Activated CD4-positive, alpha-beta T cell treated with anti-CD3 and anti-CD28 coated beads, Interleukin-2, amount 10 ng/mL, durations not matched to agents 24 days and 14 days (primary cell): ENCODE measurements at places on chromosomes 3 and 15.

- no peak for DNase-seq
These were observed 2.5 kb upstream of the ETFA start for GRCh38 chr15:76313731-76314130.

- peak; percentile 94 for DNase-seq
These were observed 54.3 kb downstream of the OXNAD1 start for GRCh38 chr3:16319307-16319706.

GRCh38 chr15:36579792-36580431 is 486 bp downstream of the CDIN1 start:
- no peak for DNase-seq

DNA sequence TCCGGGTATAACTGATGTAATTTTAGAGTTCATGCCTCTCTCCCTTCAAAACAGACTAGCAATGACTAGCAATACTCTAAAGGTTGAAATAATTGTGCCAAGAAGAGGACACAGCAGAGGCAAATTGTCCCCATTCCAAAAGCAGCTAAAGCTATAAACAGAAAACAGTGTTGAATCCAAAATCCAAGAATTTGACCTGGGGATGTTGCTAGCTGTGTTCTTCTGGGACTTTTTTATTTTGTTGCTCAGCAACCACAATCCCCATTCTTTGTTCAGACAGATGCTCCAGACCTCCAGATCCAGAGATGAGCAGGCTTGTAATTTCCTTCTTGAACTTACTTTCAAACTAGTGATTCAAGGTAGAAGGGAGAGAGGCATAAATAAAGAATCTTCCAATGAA is 191.5 kb downstream of the FOXB1 start:
- no peak for DNase-seq

- no peak for DNase-seq
These were observed 2.5 kb downstream of the RSL24D1 start for GRCh38 chr15:55194256-55194655.

DNA sequence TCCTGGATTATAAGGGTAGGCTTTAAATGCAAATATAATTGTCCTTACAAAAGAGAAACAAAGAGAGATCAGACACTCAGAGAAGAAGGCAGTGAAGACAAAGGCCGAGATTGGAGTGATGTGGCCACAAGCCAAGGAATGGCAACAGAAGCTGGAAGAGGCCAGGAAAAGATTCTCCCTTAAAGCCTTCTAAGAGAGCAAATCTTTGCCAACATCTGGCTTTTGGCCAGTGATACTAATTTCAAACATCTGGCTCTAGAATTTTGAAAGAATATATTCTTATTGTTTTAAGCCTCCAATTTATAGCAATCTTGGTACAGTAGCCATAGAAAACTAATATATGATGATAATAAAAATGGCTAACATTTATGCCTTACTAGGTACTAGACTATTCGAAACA is 615.8 kb upstream of the ZNF385D start:
- no peak for DNase-seq

GRCh38 chr15:95324656-95325055 is 1005.8 kb upstream of the NR2F2 start:
- DNase-seq, result no peak

DNA sequence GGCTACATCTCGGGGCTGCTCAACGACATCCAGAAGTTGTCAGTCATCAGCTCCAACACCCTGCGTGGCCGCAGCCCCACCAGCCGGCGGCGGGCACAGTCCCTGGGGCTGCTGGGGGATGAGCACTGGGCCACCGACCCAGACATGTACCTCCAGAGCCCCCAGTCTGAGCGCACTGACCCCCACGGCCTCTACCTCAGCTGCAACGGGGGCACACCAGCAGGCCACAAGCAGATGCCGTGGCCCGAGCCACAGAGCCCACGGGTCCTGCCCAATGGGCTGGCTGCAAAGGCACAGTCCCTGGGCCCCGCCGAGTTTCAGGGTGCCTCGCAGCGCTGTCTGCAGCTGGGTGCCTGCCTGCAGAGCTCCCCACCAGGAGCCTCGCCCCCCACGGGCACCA is 17.0 kb downstream of the ANKRD63 start:
- no peak for DNase-seq

GRCh38 chr3:168709073-168709472 is 613.3 kb upstream of the GOLIM4 start:
- DNase-seq, result no peak

- no peak for DNase-seq
These were observed 668.8 kb upstream of the ADAMTS9 start for GRCh38 chr3:65356331-65357248.

GRCh38 chr3:114709102-114709501 is 415.3 kb downstream of the TIGIT start:
- no peak for DNase-seq

DNA sequence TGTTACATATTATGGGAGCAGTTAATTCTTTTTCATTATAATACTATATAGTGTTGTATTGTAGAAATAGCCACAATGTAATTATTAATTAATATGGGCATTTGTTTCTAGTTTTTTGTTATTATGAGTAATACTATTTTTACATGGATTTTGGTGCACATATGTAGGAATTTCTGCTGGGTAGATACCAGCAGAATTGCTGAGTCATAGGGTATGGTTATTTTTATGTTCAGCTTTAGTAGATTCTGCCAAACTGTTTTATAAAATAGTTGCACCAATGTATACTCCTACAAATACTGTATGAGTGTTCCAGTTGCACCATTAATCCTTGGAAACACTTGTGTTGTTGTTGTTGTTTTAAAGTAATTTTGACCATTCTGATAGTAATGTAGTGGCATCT is 91.5 kb downstream of the SH3GL3 start:
- no peak for DNase-seq

- DNase-seq, result no peak
These were observed 64.2 kb upstream of the PYGO1 start for GRCh38 chr15:55652359-55652758.

GRCh38 chr15:101250873-101251829 is 697 bp downstream of the CHSY1 start:
- DNase-seq, result peak; percentile 78

GRCh38 chr3:194344012-194344411 is 7.1 kb downstream of the CPN2 start:
- DNase-seq, result peak; percentile 91

DNA sequence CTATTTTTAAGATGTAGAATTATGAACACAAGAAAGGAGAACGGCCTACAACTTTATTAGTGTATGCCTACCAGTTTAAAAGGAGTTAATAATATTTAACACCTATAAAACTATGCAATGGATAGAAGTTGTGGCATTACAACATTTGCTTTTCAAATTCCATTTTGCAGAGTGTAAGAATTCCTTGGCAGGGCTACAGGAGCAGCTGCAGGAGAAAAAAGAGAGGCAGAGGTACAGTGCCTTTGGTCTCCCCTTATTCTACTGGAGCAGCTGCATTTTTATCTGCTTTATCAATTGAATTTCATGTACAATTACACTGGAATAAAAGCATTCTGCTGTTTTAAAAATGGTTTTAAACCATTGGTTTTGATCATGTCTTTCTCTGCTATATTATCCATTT is 145.7 kb upstream of the KCNH8 start:
- no peak for DNase-seq

GRCh38 chr3:62968128-62968527 is 92.9 kb upstream of the CADPS start:
- DNase-seq, result no peak

DNA sequence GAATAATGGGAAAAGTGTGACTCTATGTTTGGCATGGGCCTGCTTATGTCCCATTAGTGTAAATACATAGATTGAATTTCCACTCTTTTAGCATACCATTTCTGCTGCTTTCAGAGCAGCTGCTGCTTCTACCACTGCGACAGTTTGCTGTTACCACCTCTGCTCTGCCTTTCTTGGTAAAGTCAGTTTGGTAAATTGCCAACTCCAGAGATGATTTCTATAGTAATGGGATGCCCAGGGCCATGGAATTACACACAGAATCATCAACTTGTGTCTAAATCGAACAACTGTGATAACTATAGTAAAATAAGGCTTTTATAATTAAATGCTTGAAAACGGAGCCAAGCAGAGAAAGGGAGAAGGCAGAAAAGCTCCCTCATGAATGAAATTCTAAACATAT is 168.4 kb upstream of the VEPH1 start:
- no peak for DNase-seq

- DNase-seq, result no peak
These were observed 394.1 kb downstream of the SOX2 start for GRCh38 chr3:182105875-182106274.

DNA sequence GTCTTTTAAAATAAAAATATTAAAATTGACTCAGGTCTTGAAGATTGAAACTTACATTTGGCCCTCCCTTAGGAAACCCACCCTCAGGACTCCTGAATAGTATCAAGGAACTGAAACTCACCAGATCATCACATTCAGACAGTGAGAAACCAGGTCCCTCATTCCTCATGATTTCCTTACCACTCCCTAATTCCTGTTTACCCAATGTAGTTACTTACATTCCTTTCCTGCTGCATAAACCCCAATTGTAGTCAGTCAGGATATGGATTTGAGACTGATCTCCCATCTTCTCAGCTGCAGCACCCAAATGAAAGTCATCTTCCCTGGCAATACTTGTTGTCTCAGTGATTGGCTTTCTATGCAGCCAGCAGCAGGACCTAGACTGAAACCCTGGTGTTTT is 8.6 kb downstream of the ATP13A4 start:
- no peak for DNase-seq

- no peak for DNase-seq
These were observed 62.3 kb upstream of the CPOX start for GRCh38 chr3:98655666-98656065.

GRCh38 chr3:7518456-7518855 is 657.5 kb downstream of the GRM7 start:
- no peak for DNase-seq

DNA sequence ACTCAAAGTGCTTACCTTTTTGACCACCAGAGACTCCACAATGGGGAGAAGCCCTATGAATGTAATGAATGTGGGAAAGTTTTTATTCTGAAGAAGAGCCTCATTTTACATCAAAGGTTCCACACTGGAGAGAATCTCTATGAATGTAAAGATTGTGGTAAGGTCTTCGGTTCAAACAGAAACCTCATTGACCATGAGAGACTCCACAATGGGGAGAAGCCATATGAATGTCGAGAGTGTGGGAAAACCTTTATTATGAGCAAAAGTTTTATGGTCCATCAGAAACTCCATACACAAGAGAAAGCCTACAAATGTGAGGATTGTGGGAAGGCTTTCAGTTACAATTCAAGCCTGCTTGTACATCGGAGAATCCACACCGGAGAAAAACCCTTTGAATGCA is 5.5 kb upstream of the ZNF35 start:
- DNase-seq, result no peak

GRCh38 chr3:127208483-127209100 is 15.7 kb downstream of the PRR23E start:
- DNase-seq, result peak; percentile 38

- no peak for DNase-seq
These were observed 4.3 kb upstream of the ALPK3 start for GRCh38 chr15:84812842-84813241.

DNA sequence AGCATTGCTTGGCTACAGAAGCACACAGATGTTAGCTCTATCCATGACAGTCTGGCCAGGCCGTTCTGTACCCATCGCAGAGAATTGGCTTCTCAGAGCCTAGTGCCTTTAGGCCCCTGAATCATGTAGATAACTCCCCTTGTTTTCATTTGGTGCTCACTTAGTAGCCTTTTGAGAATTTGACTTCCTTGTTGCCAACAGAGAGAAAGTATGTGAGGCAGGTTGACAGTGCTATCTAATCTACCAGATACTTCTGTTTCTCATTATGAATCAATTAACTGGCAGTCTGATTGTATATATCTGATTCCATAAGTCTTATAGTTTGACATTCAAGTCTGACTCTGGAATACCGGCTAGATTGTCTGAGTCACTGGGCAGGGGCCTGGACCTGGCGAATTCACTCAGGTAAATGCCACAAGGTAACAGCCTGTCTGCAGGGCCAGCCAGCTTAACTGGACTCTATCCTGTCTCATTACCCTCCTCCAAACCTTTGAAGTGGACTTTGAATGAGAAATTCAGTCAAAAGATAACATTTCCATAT is 160.2 kb downstream of the GHSR start:
- DNase-seq, result no peak

DNA sequence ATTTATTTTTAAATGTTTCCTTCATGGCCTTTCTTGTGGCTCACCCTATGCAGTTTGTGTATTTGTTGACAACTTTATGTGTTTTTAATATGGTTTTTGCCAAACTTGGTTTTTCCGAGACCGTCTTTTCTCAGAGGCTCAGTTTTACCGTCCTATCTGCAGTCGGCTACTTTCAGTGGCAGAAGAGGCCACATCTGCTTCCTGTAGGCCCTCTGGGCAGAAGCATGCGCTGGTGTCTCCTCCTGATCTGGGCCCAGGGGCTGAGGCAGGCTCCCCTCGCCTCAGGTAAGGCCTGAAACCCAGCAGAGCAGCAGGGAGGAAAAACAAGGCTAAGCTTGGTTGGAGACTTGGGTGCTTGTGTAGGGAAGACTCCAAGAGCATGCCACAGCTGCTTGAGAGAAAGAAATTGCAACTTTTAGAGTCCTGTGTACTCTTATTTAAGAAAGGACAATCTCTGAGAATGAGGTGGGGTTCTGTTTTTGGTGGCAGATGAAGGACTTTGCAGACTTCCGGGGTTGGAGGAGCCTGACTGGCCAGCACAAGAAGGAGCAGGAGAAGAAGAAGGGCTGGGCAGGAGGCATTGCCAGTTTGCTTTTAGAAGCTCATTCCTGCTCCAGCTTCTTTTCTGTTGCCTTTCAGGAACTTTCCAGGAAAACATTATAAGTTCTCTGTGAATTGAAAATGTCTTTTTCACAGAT is at the start of gene TIGIT:
Gene TIGIT, plus strand, starts transcription at position 191 of the 698 bp plus-strand sequence. Its CDS starts 34 bp downstream, at position 225.
- peak; percentile 48 for DNase-seq
